ENCODE measurements at places on chromosomes 2 and 18.

DNA sequence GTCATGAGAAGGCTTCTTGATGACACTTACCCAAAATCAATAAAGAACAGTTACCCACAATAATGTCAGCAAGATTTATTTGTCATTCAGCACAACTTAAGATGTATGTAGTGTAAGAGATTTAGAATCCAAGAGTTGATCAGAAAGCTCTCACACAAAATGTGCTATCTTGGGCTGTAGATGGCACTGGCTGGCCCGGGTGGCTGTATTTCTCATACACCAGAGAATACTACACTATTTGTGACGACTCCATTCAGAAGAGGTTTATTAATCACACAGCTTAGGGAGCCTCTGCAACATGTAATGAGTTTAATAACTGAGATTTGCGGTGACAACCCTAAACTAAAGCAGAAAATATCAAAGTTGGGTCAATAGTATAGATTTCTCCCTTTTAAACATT lies 530.4 kb upstream of the KLHL29 start:
- DNase-seq: no peak

- no peak for DNase-seq
Observed at GRCh38 chr18:79869591-79870300, 72.0 kb downstream of the KCNG2 start.

DNA sequence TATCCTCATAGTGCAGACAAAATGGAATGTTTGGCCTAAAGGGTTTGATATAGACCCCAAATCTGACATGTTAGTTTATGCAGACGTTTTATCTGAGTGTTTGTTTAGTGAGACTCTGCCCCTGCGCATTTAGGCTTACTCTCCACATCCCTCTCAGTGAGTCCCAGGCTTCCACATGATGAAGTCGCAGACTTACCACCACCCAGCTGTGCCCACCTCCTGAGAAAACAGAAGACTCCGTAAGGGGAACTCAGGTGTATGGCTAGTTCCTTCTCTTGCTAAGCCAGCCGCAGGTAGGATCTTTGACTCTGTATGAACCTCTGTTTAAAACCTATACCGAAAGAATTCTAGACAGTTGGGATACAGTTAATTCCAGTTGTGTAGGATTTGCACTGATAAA lies 272.6 kb downstream of the PTGR3 start:
- no peak for DNase-seq

- no peak for DNase-seq
Observed at GRCh38 chr2:17863539-17863938, 14.9 kb upstream of the KCNS3 start.

- DNase-seq: no peak
Observed at GRCh38 chr2:234273887-234274584, 222.8 kb downstream of the ARL4C start.

- DNase-seq: no peak
Observed at GRCh38 chr2:170582751-170583463, 132.2 kb upstream of the SP5 start.

DNA sequence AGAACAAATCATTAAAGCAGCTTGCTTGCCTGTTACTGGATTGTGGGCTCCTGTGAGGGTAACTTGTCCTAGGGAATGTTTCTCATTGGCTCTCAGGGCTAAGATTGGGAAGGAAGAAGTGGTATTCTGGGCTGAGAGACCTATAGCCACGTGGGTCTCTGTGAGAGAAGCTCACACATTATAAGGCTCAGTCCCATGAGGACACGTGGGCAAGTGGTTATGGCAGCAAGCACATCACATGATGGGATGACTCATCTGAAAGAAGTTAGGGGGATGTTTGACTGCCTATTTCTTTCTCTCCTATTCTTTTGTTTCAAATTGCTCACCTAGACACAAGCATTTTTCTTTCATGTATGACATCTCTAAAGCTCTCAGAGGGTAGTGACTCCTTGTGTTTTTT lies 418.0 kb upstream of the ST6GAL2 start:
- peak; percentile 35 for DNase-seq

GRCh38 chr2:85502720-85503119 lies 36.2 kb upstream of the MAT2A start:
- DNase-seq: no peak

DNA sequence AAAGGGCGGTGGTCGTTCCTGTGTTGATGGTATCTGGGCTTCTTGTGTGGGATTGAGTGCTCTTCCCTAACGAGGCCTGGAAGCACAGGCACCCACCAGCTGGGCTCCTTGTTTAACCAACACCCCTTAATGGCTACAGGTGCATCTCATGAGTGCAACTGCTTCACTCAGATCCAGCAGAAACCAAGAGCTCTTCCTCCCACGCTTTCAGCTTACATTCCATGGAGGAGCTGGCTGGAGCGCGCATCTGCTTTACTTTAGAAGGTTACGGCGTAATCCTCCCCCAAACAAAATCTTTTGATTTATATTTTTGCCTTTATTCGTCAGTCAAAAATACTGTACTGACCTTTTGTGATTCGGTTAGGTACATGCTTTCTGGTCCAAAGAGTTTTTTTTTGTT lies 174.7 kb downstream of the LTBP1 start:
- DNase-seq: no peak

- no peak for DNase-seq
Observed at GRCh38 chr2:69624611-69625010, 18.9 kb downstream of the AAK1 start.

All from fibroblast of skin of scalp (primary cell).